Activated T-helper 9 cell treated with anti-CD3 and anti-CD28 coated beads, Interleukin-2, amount 50 U/mL, for 16 hours (primary cell): ENCODE measurements at places on chromosomes 11 and 22.

DNA sequence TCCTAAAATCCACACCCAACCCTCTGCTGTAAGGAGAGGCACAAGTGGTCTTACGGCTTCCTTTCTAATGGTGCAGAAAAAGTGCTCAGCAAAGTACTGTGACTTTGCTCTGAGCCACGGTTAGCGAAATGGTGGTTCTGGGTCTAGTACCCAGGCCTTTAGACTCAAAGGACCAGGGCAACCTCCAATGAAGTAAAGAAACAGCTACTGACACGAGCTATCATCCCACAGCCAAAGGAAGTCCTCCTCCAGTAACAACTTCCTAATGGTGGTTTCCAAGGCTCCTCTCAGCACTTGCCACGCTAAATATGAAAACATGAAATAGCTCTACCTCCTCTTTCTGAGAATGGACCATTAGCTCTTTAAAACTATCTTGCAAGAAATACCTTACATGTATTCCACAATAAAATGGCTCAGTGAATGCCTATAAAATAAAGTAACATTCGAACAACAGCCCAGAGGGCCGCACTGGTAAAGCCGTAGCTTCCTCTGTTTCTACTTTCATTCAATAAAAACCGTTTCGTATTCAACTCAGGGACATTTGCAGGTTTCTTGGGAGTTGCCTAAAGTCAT is 122.4 kb downstream of the ETS1 start:
- no peak for DNase-seq

DNA sequence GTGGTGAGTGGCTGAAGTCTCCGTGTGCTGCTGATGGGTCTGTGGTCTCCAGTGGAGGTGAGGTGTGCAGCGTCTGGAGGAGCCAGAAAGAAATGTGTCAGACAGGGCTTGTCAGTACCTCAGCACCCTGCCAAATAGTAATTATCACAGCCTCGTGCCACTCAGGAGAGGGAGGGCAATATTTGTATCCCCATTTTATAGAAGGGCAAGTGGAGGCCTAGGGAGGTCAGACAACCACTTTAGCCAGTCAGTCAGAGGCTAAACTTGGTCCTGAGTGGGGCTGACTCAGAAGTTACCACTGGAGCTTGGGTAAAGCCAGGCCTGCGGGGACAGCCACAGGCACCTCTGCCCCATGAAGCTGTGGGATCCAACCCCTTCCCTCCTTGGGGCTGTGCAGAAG is 11.5 kb upstream of the ELF5 start:
- no peak for DNase-seq

- DNase-seq = no peak
These were observed 33.3 kb downstream of the AMPD3 start for GRCh38 chr11:10488121-10488933.

DNA sequence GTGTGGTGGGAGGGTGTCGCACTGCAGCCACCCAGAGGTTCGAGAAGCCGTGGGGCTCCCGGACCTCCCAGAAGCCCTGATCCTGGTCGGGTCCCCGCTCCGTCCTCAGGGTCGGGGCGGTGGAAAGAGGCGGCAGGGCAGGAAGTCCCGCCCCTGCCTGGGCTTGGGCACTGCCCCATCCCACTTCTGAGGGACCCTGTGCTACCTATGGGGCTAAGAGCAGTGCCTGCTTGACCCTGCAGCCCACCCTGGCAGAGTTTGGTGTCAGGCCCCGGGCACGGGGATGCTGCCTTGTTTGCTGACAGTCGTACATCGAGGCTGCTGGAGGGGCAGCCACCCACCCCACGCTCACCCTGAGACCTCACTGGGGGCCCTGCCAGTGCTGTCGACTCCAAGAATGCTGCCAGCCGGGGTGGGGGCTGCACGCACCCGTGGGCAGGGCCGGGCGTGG is 19.4 kb downstream of the RNH1 start:
- no peak for DNase-seq

GRCh38 chr22:41976070-41976901 is 7.0 kb downstream of the SEPTIN3 start:
- DNase-seq = peak; percentile 31

GRCh38 chr22:41575533-41575932 is 14.1 kb downstream of the PMM1 start:
- no peak for DNase-seq
